ENCODE measurements at places on chromosomes 4 and X.

GRCh38 chr4:100450449-100450848 is 67.4 kb downstream of the EMCN start:
- DNase-seq: no peak

GRCh38 chrX:123745511-123745910 is 12.7 kb upstream of the THOC2 start:
- no peak for DNase-seq

DNA sequence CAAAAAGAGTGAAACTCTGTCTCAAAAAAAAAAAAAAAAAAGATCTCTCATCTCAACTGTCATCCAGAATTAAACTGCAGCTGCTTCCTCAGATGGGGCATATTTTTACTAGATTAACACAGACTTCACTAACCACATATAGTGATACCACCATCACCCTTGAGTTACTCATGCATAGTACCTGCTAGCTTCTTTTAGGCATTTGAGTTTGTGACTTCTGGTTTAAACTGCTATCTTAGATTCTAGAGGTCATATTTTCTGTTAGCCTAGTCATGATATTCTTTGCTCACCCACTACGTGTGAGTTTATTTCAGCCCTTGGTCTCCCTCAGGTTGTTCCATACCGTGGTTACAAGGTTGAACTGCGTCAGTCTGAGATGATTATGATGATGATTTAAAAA is 154.9 kb upstream of the BMP3 start:
- no peak for DNase-seq

GRCh38 chr4:3791256-3791655 is 25.1 kb downstream of the ADRA2C start:
- no peak for DNase-seq

GRCh38 chrX:130106071-130106470 is 4.2 kb downstream of the ELF4 start:
- DNase-seq: no peak

- DNase-seq: no peak
Measured at GRCh38 chr4:101886826-101887225, 96.3 kb downstream of the BANK1 start.

DNA sequence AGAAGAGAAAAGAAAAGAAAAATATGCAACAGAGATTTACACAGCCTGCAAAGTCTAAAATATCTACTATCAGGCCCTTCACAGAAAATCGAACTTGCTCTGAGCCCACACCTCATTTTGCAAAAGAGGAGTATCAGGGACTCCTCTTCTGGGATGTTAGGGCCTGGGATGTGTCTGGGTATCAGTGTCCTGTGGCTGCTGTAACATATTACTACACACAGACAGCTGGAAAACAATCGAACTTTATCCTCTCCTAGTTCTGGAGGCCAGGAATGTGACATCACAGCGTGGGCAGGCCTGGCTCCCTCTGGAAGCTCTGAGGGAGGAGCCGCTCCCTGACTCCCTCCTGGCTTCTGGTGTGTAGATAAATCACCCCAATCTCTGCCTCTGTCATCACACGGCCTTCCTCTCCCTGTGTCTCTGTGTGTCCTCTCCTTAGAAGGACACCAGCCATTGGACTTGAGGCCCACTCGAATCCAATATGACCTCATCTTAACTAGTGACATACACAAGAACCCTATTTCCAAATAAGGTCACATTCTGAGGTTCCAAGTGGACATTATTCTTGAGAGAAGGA is 52.9 kb downstream of the PPP2R2C start:
- DNase-seq: no peak

DNA sequence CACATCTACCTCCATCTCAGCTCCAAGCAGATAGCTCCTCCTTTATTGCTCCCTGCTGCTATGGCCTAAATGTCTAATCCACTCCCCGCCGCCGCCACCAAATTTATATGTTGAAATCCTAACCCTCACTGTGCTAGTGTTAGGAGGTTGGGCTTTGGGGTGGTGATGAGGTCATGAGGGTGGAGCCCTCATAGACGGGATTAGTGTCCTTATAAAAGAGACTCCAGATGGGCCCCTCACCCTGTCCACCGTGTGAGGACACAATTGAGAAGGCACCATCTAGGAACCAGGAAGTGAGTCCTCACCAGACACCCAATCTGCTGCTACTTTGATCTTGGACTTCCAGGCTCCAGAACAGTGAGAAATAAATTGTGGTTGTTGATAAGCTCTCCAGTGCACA is 13.6 kb upstream of the TBC1D14 start:
- no peak for DNase-seq

- DNase-seq: no peak
Measured at GRCh38 chrX:133649651-133650050, 234.4 kb upstream of the GPC4 start.

DNA sequence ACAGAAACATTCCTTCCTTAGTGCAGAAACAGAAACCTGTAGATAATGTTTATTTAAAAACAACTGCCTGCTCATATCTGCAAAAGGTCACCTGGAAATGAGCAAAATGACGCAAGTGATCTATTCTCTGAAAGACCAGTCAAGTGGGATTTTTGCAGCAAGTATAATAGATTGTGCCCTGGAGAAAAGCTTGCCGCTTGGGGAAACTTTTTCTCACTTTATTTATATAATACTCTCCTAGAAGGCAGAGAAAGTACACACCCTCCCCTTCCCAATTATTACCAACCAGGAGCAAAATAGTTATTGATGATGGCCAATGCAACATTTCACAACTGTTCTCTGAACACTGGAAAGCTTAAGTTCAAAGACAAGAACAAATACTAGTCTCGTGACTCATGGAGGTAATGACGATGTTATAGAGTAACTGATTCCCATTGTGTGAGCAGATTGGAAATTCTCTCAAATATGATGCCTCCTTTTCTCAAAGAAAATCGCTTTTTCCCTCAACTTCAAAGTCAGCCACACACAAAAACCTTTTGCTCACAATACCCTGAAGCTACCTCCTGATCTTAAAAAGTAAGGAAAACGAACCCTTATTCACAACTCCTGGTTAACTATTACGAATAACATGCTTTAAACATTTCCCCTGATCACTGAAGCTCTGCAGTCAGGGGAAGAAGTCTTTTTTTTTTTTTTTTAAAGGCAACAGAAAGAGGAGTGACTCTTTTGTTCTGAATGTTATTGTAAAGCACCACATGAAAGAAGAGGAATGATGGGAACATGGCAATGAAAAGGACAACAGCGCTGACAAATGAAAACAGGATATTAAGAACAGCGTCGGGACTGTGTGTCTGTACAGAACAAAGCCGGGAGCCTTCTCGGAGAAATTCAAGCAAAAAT is 41.0 kb downstream of the MID1 start:
- peak; percentile 1 for DNase-seq

DNA sequence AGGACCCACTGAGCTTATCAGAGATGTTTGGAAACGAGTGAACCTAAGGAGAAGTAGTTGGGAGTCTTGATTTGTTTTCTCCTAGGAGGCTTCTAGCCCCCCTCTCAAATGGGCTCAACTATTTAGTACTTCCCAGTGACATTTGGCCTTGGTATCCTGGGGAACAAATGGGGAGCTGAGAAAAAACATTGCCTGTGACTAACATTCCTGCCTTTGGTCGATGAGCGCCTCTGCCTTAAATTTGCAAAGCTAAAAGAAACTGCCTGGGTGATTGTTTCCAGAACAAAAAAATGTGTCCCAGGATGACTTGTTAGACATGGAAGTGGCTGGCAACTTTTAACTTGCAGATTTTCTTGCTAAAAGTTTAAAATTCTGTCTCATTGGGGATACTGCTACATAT is 58.8 kb upstream of the IGFBP7 start:
- no peak for DNase-seq

DNA sequence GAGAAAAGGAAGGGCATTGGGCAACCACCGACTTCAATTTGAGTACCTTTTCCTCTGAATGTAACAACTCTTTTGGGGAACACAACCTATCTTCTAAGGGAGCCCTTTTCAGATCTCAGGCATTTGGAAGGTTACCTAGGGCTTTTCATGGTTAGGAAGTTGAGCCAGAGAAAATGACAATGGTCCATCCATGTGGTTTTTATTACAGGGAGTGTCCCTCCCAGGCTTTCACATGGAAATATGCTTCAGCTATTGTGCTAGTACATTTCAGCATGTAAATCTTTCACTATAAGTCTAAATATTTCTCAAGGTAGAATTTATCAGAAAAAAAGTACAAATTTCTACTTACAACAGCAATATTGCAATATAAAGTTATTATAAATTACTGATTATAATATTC is 259.8 kb downstream of the IQCM start:
- no peak for DNase-seq

DNA sequence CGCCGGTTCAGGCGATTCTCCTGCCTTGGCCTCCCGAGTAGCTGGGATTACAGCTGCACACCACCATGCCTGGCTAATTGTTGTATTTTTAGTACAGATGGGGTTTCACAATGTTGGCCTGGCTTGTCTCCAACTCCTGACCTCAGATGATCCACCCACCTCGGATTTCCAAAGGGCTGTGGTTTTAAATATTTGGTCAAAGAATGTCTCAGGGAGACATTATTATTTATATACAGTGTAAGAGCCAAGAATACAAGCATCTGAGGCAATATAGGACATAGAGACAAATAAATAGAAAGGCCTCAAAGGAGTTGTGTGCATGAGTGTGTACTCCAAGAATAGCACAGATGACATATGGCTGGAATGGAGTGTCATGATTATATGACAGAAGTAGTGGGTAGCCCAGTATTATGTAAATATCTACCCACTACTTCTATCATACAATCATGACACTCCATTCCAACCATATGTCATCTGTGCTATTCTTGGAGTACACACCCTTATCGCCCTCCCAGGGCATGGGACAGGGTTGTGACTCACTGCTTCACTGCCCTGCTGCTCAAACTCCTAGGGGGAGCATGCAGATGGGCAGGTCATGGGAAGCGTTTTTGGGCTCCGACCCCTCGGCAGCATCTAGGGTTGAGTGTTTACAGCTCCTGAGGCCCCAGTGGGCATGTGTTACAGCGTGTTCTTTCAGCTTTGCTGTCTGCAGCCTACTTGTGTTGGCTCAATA is 1649.8 kb upstream of the PCDH10 start:
- DNase-seq: peak; percentile 32

- DNase-seq: no peak
Measured at GRCh38 chr4:67546971-67547370, 1.7 kb upstream of the CENPC start.

GRCh38 chr4:101944649-101945048 is 154.1 kb downstream of the BANK1 start:
- DNase-seq: no peak

DNA sequence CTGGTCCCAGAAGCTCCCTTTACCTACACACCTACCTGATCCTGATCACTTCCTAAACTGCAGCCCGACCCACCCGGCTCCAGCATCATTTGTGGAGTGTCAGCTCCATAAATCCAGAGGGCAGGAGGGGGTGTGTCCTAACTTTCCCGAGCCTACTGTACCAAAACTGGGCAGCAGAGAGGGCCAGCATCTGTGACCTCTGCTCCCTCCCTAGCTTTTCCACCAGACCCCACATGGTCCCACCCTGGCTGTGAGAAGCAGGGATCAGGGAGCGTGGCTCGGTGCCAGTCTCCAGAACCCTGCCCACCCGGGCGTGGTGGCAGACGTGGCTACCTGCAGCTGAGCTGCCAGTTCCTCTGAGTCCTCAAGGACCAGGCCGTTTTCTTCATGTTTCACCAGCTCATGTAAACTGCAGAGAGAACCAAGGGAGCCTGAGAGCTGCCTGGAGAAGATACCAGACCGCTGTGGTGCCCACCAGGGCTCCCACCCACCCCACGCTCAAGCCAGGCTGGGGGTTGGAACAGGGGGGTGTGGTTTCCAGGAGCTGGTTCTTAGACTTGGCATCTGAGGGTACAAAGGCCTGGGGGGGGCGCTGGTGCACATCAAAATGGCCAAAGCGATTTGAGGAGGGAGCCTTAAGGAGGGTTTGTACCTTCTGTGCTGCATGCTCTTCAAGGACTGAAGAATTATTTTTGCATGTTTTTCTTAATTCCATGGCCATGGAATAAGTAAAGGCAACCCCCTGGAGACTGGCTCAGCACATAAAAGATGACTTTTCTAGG is 76.7 kb upstream of the DRD5 start:
- no peak for DNase-seq

- DNase-seq: no peak
Measured at GRCh38 chr4:72984351-72984750, 85.2 kb downstream of the COX18 start.

GRCh38 chr4:48780865-48781214 is 761 bp upstream of the FRYL start:
- peak; percentile 47 for DNase-seq

GRCh38 chr4:105166066-105166465 is 19.4 kb downstream of the TET2 start:
- DNase-seq: no peak

- no peak for DNase-seq
Measured at GRCh38 chr4:23741681-23742191, 148.1 kb downstream of the PPARGC1A start.

- no peak for DNase-seq
Measured at GRCh38 chr4:53432528-53433424, 55.3 kb downstream of the FIP1L1 start.

DNA sequence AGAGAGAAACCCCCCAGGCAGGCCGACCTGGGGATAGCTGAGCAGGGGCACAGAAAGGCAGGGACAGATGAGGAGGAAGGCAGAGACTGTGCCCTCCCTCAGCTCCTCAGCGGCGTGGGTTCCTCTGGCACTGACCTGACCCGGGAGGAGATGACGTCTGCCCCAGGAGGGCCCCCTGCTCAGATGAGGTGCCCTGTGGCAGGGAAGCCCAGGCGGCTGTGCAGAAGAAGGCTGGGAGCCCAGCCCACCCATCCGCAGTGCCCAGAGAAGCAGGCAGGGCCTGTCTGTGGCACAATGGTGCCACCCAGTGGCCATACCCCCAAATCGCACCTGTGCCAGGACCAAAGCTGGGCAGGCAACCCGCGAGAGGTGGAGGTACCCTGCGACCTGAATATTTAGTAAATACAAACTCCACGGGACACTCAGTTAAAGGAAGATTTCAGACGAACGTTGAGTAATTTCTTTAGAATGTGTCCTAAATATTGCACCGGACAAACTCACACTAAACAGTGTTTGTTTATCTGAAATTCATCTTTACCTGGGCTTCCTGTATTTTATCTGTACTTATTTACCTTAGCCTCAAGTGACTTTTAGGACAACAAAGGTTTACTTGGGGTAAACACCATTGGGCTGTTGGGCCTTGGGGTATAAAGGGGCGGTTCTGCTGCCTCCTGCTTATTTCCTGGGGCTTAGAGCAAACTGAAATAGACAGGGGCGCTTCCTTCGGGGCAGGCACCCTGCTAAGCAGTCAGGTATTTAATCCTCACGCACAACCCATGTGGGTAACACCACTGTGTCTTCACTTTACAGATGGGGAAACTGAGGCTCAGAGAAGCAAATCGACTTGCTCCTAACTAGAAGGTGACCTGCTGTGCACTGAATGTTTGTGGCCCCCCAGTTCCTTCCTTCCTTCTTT is 46.5 kb upstream of the HMX1 start:
- DNase-seq: no peak

GRCh38 chr4:146762016-146762415 is 123.3 kb downstream of the POU4F2 start:
- no peak for DNase-seq

- peak; percentile 18 for DNase-seq
Measured at GRCh38 chr4:136713140-136713539, 819.2 kb downstream of the PCDH18 start.

All from amniotic stem cell (primary cell).